ENCODE measurements at places on chromosomes 1 and 21.

DNA sequence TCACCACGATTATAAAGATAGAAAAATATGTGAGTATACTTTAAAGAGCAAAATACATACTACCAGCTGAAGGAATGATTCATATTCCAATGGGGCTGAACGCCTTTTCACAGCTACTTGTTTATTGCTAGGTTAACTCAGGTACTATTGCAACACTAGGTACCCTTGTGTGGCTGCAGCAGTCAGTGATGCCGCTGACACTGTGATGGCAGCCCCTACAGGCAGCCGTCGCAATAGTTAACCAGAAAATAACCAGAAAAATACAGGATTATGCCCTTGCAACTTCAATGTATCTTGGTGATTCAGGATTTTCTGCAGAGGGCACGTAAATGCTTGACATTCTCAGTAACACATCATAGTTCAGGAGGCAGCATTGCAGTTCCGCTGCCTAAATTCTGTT is 1.6 kb upstream of the MARK1 start:
- no peak for DNase-seq

DNA sequence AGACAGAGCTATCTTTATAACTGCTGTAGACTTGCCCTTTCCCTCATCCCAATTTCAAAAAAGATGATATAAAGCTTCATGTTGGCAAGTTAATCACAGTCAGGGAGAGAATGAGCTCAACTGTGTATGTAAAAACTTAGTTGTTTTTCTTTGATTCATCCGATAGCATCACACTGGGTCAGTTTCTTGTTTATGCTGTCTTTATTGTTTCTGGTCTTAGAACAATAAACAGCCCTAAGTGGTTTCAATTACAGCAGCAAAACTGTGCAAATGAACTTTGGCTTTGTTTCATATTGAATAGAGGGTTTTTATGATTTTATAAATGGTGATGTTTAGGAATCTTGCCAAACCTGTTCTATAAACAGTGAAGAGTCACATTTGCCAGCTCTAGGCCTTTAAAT is 423.8 kb upstream of the CXADR start:
- no peak for DNase-seq

GRCh38 chr21:39632796-39633442 is 20.2 kb downstream of the B3GALT5 start:
- DNase-seq, result no peak

DNA sequence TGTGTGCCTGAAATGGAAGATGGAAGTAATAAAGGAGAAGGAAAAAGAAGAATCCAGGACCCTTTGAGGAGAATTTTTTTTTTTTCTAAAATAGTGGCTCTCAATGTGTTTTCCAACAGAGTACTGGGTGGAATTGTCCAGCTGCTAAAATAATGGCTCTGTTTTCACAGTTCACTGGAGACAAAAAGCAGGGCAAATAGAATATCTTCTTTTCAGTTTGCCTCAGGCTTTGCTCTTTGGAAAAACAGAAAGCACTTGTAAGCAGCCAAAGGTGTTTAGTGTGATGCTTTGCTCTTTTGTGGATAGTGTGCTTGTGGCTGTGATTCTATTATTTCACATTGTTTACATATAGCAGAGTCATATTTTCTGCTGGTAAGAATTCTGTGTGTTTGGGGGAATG is 77.4 kb upstream of the MROH9 start:
- DNase-seq, result no peak

DNA sequence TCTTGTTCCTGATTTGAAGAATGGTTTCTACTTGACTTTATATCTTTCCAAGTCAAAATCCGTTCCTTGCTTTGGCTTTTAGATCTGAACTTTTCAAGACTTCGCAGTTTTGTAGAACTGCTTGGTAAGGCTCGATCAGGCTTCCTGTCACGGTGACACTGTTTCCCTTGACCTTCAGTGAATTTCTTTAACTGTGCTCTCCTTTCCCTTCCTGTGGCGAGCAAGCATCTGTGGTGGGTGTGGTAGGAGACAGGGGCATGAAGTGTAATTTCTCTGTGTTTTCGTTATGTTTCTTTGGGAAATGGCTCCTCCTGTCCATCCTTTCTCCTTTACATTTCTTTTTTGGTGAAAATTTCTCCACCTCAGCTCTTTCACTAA is 10.4 kb downstream of the STYXL2 start:
- no peak for DNase-seq

DNA sequence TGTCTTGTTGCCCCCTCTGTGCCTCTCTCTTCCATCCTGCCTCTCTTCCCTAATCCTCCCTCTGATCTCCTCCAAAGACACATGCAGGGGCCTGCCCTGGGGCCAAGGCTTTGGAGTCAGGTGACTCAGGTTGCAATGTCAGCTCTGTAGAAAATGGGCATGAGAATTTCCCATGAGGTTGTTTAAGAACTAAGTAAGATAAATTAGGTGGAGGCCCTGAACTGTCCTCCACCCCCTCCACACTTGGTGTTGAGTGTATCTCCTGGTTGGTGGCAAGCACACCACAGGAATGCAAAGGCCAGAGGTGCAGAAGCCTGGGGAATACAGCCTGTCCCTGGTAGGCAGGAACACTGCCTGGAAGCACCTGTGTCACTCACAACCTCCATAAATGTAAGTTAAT is 63.9 kb upstream of the GRIK3 start:
- no peak for DNase-seq

- DNase-seq, result no peak
Observed at GRCh38 chr1:167716000-167716271, 5.8 kb upstream of the MPZL1 start.

DNA sequence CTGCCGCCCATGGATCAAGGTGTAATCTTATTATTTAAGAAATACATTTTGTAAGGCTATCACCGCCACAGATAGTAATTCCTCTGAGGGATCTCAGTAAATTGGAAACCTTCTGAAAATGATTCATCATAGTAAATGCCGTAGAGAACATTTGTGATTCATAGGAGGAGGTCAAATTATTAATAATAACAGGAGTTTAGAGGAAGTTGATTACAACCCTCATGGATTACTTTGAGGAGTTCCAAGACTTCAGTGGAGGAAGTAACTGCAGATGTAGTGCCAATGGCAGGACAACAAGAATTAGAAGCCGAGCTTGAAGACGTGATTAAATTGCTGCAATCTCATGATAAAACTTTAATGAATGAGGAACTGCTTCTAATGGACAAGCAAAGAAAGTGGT is 280.1 kb downstream of the PTPRC start:
- DNase-seq, result no peak

DNA sequence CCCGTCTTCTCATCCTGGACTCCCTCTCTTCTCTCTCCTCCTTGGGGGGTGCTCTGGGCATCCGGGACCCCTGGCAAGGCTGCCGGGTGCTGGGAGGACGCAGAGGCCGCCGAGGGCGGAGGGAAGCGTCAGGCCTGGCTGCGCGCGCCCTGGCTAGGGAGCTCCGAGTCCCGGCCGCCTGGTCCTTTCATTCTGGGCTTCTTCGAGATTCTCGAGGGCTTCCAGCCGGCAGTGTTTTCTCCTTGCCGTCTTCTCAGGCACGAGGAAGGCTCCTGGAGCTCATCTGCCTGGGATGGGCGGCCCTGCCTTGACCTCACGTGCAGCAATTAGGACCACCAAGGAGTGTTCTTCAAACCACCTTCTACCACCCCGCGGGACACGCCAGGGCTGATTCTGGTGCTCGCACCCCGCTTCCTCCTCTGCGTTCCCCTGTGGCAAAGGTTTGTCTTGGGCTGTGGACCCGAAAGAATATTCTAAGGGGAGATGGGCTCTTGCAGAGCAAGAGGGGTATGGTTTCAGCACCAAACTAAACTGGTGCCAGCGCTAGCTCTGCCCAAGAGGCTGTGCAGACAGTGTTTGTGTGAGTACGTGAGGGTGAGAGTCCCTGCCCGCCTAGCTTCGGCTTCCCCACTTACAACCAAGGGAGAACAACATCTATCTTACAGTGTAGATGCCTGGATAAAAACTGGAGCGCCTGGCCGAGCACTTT is 36.5 kb downstream of the PIK3CD start:
- no peak for DNase-seq

DNA sequence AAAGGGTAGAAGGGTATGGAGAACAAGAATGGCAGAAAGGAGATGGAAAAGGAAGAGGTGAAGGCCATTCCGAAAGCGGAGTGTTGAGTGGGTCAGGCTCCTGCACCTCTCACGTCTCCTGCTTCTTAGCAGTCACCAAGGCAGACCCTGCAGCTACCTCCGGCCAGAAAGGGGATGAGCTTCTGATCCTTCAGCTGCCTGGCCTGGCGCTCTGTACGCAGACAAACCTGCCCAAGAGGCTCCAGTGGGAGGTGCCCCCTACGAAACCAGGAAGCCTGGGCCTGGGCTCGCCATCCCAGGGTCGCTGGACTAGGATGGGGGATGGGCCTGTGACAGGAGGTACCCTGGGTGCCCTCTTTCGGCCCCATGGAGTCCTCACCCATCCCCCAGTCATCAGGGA is 3.0 kb downstream of the GPR61 start:
- no peak for DNase-seq

DNA sequence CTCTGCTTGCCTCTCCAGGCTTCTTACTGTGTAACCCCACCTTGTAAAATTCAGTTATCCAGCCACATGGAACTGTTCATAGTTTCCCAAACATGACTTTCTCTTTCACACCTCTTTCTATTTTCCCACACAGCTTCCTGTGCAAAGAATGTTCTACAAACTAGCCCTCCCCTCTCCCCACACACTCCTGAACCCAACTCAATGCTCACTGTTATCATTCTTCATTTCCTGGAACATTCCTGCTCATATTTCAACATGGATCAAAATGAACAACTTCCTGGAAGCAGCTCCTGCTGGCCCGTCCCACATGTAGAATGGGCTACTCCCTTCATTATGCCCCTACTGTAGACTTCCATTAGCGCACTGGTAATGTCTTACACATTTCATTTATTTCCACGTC is 7.5 kb upstream of the HSD11B1 start:
- DNase-seq, result no peak

DNA sequence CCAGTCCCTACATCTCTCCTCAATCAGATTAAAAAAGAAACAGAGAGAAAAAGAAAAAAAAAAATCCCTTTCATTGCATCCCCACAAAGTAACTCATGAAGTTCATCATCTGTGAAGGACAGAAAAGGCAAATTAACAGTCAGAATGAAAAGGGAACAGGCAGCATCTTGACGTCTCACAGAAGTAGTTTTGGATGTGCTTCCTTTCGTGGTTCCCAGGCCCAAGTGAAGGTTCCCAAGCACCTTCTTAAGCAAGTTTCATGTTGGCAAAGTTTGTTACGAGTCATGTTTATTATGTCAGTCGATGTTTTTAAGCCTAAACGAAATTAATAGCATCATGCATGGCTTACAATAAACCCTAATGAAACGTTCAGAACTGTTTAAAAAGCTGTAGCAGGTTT is 475.2 kb downstream of the SETD4 start:
- no peak for DNase-seq

- DNase-seq, result no peak
Observed at GRCh38 chr1:37868466-37868865, 9.1 kb upstream of the MTF1 start.

DNA sequence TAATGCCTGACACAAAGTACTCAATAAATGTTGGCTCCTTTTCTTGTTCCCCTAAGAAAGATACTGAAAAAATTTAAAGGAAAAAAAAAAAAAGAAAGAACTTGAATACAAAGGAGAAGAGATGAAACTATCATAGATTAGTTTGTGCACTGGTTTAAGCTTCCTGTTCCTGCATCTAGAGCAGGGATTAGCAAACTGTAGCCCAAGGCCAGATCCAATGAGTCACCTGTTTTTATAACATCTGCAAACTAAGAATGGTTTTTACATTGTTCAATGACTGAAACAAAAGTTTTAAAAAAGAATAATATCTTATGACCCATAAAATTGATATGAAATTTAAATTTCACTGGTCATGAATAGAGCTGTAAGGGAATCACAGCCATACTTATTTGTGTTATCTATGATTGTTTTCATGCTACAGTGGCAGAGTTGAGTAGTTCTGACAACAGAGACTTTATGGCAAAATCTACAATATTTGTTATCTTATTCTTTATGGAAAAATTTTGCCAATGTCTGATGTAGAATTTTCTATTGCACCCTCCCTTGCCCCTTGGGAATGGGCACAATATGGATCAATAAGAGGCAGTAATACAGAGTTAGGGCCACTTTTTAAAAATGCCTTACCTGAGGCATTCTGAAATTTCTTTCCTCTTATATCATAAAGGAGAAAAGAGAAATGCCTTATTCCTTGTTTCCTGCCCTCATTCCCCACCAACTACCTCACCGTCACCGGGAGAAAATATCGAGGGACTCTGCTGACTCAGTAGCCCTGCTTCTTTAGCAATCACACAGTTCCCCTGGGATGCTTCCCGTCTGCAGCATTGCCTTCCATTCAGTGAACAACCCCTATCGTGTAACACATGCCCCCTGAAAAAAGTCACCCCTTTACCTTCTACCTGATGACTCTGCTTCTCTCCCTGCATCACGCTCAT is 50.6 kb downstream of the WDR64 start:
- no peak for DNase-seq

DNA sequence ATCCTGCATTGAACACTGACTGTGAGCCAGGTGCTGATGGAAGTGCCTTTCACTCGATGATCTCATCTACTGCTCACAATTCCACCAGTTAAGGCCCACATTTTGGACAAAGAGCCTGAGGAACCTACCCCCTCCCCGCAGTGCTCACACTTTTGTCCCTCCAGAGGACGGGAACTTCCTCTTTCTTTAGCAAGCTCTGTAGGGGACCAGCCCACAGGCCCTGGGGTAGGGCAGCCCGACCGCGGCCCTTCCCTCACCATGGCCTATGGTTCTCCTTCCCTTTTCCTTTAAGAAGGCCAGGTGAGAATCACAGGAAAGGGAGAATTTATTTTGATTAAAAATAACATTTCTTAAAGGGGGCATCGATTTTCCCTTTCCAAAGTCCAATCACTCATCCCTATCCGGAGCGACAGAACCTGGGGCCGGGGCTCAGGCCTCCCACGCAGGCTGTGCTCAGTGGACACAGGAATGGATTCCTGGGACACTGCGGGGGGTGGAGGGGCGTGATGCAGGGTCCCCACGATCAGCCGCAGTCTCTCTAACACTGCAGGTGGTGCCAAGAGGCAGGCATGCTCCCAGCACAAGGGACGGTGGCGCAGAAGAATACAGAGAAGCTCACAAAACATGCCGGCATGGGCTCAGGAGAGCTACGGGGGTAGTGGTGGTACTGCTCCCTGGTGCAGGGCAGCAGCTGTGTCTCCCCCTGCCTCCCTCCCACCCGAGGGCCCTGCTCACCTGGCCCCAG is 8.9 kb upstream of the KCNE1 start:
- no peak for DNase-seq

DNA sequence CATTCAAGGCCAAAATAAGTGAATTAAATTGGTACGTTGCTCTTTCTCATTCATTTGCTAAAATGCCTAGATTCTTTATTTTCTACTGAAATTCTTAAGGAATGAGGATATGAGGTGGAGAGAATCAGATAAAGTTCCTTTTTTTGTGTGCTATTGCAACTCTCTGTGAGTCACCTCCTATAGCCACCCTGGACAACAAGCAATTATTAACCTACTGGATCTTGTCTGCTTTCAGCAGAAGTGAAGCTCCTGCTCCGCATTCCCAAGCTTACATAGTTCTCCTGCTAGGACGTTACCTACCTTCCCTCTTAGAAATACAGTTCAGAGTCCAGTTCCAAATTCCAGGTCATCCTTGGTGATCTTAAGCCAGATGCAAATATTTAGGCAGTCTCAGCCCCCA is 4.8 kb upstream of the KCNJ6 start:
- no peak for DNase-seq

Data from stimulated activated CD4-positive, alpha-beta T cell treated with anti-CD3 and anti-CD28 coated beads, Interleukin-15, amount 100 ng/mL, for 1 hour (primary cell).